ENCODE measurements at places on chromosomes 13 and 19. TPM values are rescaled to one million over a fixed set of nuclear protein-coding genes. Genes with fewer than 3 reads are reported as not detected.

DNA sequence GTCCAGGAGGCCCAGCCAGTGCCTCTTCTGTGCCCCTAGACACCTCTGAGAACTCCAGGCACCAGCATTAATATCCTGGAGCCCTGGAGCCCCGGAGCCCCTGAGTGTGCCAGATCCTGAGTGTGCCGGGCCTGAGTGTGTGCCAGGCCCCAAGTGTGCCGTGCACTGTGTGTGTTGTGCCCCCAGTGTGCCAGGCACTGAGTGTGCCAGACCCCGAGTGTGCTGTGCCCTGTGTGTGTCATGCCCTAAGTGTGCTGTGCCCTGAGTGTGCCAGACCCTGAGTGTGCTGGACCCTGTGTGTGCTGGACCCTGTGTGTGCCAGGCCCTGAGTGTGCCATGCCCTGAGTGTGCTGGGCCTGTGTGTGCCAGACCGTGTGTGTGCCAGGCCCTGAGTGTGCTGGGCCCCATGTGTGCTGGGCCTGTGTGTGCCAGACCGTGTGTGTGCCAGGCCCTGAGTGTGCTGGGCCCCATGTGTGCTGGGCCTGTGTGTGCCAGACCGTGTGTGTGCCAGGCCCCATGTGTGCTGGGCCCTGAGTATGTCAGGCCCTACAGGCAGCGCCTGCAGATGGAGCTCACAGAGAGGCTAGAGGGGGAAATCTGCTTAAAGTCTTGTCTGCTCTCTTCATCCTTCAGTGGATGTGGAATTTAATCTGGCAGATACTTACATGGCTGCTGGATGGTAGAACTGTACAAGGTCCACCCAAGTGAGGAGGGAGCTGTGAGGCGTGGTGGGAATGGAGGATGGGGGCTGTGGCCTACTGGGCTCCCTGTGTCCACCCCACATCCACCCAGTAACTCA is 53.9 kb downstream of the C13orf46 start:
- DNase-seq = no peak

DNA sequence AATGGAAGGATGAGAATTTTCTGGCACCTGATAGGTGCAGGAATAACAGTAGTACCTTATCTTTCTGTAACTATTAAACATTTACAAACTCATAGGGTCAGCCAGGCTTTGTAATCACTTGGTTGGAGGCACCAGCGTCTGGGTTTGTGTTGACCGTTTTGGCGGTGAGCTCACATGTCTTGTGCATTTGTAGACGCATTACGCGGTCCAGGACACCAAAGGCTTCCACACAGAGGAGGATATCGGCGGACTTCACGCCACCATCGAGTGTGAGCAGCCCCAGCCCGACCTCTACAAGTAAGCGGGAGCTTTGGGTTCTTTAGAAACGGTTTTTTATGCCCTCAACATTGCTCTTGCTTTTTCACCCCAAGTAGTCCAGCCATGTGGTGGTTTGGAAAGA is 129.3 kb downstream of the ATP11A start:
- DNase-seq = no peak

Gene APOC4
- not detected for total RNA-seq

DNA sequence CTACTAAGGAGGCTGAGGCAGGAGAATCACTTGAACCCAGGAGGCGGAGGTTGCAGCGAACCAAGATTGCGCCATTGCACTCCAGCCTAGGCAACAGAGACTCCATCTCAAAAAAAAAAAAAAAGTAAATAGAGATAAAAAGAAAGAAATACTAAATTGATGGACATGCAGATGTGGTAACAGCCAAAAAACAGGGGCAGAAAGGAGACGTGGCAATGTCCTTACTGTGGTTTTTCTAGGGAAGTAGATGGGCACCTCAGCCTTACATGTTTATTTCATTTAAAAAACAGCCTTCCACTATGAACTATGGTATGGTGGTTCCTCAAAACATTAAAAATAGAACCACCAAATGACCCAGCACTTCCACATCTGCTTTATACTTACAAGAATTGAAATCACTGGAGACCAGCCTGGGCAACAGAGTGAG is 6.5 kb upstream of the EIF3G start:
- DNase-seq = no peak

DNA sequence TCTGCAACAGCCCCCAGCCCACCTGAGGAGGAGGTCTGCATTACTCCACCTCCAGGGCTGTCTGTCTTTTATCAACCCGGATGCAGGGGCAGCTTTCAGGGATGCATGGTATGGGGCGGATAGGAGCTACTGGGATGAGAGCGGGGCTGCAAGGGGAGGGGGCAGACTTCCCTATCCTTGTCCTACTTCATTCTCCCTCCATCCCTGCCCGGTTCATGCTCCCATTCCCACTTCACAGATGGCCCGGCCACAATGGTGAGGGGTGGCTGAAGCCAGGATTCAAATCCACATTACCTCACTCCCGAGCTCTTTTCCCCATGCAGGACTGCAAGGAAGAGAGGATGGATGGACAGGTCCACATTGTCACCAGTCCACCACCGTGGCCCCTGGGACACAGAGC is 40.5 kb upstream of the VSTM2B start:
- DNase-seq = no peak

- DNase-seq = no peak
Observed at GRCh38 chr19:15265214-15265849, 33.1 kb upstream of the EPHX3 start.

- DNase-seq = no peak
Observed at GRCh38 chr19:40752257-40752781, 1.3 kb downstream of the SNRPA start.

- no peak for DNase-seq
Observed at GRCh38 chr13:104764600-104764999, 1698.4 kb upstream of the SLC10A2 start.

DNA sequence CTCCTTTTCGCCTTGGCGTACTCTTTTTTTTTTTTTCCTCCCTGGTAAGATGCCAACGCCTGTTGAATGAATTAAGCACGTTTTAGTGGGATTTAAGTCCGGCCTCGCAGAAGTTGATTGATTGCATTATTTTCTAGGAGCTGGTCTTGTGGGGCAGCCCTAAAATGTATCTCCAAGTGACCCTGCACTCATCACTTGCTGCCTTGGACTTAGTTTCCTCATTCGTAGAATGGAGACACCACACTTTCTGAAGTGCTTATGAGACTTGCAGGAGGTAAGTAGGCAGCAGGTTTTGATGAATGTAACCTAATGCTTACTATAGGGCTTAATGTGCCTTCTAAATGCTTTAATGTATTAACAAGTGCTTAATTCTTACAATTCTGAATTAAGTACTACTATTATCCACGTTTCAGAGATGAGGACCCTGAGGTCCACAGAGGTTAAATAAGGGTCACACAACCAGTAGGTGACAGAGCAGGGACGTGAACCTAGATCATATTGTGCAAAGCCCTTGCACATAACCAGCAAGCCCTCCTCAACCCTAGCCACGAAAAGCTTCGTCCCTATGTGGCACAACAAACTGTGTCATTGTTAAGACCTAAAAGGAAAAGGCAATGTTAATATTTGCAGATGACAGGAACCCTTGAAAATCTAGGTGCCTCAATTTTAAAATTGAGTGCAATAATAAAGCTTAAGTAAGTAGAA is 514 bp upstream of the ARGLU1 start:
- no peak for DNase-seq

DNA sequence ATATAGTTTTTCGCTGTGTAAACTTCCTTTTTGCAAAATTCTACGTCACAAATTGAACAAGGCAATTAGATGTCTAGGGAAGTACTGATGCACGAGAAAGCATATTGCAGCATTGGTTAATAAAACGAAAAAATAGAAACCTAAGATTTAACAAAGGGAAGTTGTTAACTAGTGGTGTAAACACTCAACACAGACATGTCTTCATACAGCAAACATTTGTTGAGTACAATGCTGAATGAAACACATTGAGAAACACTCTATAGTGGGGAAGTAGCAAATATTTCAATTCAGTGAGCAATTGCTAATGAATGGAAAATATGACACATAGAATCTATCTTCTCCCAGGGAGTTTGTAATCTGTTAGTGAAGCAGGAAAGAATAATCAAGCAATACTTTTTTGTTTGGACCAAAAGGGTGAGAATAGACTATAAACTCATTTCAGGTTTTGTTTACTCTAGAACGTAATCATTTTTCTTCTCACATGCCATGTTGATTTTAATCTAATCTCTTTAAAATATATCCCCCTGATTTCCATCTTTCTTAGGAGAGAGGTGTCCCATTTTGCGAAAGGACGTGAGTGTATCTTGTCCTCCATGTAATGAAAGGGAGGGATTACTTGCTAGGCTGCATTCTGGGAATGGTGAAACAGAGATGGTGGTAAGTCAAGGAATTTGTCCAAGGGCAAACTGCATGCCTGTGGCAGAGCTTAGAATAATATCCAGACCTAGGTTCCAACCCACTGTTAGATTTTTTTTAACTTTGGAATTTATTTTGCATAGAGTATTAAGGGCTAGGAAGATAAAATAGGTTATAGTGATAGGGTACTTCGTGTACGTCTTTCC is 1.7 kb upstream of the ANKRD10 start:
- DNase-seq = peak; percentile 31

DNA sequence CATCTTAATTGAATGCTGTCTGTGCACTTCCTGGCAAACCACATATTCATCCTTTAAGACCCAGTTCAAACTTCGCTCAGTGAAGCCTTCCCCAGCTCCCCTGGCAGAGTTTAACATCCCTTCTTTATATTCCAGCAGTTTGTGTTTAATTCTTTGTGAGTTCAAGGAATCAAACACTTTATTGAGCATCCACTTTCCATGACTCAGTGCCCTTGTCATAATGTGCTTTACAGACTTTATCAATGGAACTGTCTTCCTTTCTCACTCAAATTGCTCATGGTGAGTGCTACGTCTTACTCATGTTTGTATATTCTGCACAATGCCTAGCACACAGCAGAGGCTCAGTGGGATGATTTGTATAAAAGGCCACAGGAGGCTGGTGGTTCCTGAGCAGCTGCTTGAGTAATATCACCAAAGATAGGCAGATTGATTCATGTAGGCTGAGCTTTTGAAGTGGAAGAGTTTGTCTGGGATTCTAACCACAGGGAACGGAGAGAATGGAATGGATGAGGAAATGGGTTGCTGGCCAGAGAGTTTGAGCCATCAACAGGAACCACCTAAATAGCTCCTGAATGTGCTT is 44.2 kb downstream of the SERTM1 start:
- peak; percentile 41 for DNase-seq

Gene DCT
- total RNA-seq = not detected

DNA sequence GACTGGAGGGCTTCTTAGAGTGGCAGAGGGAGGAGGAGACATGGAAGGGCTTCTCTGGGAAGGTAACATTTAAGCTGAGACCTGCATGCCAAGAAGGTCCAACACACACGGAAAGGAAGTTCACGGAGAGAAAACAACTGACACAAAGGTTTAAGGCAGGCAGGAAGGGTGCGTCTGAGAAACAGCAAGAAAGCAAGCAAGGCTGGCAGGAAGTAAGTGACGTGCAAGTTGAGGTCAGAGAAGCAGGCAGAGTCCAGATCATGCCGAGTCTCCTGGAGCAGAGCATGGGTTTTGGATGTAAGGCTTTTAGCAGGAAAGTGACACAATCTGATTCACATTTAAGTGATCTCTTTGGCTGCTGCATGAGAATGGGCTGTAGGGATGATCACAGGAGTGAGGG is 60.5 kb downstream of the ATP7B start:
- DNase-seq = no peak

Gene CRB3
- 71.3 TPM for total RNA-seq

- peak; percentile 3 for DNase-seq
Observed at GRCh38 chr19:32581705-32582179, 752 bp downstream of the PDCD5 start.

DNA sequence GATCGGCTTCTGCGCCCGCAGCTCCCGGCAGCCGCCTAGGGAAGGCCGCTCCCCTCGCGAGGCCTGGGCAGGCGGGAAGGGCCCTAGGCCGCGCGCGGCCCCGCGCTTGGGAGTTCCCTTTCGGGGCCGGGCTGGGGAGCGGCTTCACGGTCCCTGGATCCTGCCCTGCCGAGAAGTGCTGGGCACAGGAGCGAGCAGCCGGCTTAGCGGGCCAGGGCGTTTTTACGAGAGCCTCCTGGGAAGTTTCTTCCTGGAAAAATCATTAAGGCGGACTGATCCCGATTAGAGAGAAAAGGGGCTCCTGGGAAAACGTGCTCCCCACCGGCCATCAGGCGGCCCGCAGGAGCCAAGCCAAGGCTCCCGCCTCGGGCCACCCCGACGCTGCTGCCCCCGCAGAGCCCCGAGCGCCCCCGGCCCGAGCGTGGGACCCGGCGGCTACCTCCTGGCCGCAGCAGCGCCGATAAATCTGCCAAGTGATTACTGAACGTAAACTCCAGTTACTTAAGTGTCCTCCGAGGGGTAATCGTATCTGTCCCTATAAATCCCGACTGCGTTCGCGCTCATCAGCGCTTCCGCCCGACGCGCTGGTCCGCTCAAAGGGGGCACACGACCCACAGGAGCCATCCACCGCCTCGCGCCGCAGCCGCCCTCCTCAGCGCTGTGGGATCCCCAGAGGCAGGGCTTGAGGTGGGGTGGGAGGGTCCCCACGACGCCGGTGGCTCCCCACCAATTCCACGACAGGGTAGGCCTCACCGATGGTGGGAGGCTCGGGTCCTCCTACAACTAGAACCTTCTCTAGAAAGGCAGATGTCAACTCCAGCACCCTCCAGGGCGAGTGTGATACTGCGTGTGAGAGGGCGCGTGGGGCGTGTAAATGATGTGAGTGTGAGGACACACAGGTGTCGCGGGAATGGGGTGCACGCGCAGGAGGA is 2.8 kb downstream of the ZIC5 start:
- no peak for DNase-seq

All from PC-3 (cell line).